ENCODE measurements at places on chromosomes 11 and 22.

- no peak for DNase-seq
These were observed 47.9 kb upstream of the IGSF9B start for GRCh38 chr11:134004496-134005172.

GRCh38 chr22:38753948-38754750 is 1.6 kb downstream of the SUN2 start:
- no peak for DNase-seq

- peak; percentile 56 for DNase-seq
These were observed at the start of gene ZC3H7B for GRCh38 chr22:41301085-41302020. ZC3H7B (plus strand) TSS chr22:41301525; CDS start chr22:41320661, 19,136 bp downstream.

- no peak for DNase-seq
These were observed 16.4 kb upstream of the SLC25A1 start for GRCh38 chr22:19194766-19195536.

DNA sequence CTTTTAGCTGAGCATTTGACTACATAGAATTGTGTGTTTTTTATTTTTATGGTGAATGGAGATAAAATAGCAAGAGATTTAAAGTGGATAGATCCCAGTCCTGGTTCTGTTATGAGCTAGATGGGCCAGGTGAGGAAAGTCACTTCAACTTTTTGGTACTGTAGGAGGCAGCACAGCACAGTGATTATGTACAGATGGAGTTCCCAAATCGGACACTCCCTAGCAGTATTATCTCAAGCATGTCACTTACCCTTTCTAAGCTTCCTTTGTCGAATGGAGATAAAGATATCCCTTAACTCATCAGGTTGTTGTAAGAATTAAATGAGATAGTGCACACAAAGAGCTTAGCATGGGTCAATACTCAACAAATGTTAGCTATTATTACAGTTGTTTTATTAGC is 5.3 kb downstream of the EXPH5 start:
- no peak for DNase-seq

DNA sequence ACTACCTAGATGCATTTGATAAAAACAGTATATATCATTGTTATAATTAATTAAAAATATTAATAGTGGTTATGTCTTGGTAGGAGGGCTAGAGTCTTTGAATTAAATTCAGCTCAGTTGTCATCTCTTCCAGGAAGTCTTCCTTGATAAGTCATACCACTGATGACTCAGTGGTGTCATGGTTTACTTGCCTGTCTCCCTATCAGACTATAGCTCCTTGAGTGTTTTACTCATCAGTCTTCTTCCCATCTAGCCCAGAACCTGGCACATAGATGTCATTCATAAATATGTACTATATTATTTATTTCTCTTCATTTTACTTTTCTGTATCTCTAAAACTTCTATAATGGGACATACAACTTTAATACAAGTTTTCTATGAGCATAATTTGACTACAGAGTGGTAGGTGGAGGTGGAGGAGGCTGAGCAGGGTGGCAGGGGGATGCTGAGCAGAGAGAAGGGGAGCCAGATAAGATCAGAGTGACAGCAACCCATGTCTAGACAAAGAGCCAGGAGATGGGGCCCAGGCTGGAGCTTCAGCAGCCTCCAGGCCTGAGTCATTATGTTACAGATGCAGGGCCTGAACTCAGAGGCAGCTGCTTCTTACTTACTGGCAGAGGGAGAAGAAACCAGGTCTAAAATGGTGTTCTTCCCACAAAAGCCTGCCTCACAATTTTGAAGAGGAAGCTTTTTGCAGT is 82.3 kb upstream of the PHOX2A start:
- no peak for DNase-seq

GRCh38 chr11:57643802-57644201 is 5.9 kb downstream of the YPEL4 start:
- no peak for DNase-seq

- no peak for DNase-seq
These were observed 3.0 kb upstream of the SOX6 start for GRCh38 chr11:16359369-16359768.

GRCh38 chr11:46675288-46675851 is 25.0 kb downstream of the ARHGAP1 start:
- peak; percentile 77 for DNase-seq

DNA sequence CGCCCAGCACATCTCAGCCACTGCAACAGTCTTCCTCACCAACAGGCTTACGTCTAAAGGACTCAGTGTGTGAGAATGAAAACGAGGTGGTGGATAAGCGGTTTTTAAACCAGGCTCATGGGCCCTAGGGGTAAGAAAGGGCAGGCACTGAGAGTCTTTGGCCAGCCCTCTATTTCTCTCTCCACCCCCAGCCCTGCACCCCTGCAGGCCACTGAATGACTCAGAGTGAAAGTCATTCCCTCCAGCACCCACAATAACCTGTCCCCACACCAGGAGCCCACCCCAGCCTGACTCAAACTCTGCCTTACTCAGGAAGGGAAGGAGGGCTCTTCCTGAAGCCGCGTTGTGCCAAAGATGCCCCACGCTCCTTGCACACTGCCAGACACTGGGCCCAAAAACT is 72.0 kb downstream of the LARGE1 start:
- no peak for DNase-seq

- no peak for DNase-seq
These were observed 51.8 kb downstream of the ARFGAP3 start for GRCh38 chr22:42805016-42805997.

GRCh38 chr11:69094111-69094914 is 45.6 kb downstream of the TPCN2 start:
- no peak for DNase-seq

- no peak for DNase-seq
These were observed 73.7 kb upstream of the TSPAN18 start for GRCh38 chr11:44652901-44653644.

DNA sequence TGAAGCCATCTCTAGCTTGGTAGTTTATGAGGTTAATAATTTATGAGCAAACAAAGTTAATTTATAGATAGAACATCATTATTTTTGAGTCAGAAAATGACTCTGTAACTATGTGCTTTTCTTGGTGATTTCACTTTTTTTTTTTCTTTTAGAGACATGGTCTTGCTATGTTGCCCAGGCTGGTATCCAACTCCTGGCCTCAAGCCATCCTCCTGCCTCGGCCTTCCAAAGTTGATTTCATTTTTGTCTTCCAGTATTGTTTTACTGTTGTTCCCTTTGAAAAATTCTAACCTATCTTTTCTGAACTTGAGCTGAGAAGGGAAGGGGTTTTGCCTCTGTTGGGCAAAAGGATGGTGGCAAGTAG is 706 bp upstream of the CXCR5 start:
- DNase-seq = no peak

GRCh38 chr11:33909150-33909549 is 17.3 kb upstream of the LMO2 start:
- DNase-seq = no peak

DNA sequence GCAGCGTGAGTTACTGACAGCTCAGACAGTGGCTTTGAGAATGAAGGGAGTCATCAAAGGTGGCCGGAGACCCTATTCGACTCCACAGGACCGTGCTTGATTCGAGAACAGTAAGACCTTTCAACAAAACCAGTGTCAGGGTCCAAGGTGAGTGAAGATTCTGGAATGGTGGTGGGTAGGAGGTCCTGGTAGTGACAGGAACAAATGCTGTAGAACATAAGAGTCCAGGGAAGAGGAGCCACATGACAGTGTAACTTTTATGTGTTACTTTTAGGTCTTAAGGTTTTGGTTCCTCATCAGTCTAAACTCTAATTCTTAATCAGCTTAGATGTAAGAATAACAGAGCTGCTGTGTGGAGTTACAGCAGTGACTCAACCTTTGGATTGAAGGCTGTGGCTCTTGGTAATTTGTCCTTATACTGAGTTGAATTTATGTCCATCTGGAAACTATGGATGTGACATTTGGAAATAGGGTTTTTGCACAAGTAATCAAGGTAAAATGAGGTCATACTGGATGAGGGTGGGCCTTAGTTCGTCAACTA is 1.8 kb downstream of the TBC1D22A start:
- no peak for DNase-seq

DNA sequence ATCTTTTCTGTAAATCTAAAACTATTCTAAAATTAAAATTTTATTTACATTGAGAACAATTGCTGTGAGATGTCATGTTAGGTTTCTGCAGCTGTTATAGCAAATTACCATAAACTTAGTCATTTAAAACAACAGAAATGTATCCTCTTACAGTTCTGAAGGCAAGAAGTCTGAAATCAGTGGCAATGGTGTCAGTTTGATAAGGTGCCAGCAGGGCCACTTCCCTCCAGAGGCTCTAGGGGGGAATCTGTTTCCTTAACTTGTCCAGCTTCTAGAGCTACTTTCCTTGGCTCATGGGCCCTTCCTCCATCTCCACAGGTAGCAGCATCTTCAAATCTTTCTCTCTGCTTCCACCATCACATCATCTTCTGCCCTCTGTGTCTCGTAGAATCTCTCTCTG is 23.0 kb downstream of the MOGAT2 start:
- no peak for DNase-seq

DNA sequence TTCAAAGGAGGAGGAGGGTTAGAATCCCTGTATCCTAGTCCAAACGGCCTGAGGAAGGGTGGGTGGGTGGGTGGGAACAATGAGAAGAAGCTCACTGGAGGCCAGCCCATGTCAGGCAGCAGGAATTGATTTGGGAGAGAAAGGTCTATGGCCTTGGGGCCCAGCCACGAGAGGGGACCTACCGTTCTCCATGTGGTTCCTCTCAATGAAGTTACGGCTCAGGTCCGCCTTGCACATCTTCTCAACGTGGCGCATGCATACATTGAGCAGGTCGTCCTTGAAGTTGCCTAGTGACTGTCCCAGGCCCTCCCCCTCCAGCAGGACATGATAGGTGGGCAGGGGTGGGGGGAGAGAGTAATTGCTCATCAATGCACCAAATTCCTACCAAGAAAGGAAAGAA is 12.4 kb downstream of the TRIM29 start:
- no peak for DNase-seq

DNA sequence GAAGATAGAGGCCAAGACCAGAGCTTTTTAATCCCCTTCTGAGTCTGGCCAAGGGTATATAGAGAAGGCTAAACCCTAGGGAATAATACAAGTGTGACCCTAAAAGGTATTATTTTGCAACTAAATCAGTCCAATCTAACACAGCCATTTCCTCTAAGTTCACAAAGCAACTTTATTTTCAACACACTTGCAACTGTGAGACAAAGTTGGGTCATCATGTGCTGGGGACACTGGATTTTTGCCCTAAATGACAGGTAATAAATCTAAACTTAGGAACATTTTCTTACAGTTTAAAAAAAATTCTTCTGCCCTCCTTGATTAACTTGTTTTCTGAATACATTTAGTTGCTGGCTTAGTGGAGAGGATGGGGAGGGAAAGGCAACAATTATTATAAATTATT is 78.3 kb downstream of the DDIAS start:
- no peak for DNase-seq

- DNase-seq = no peak
These were observed 17.3 kb upstream of the RAB30 start for GRCh38 chr11:83088965-83089364.

DNA sequence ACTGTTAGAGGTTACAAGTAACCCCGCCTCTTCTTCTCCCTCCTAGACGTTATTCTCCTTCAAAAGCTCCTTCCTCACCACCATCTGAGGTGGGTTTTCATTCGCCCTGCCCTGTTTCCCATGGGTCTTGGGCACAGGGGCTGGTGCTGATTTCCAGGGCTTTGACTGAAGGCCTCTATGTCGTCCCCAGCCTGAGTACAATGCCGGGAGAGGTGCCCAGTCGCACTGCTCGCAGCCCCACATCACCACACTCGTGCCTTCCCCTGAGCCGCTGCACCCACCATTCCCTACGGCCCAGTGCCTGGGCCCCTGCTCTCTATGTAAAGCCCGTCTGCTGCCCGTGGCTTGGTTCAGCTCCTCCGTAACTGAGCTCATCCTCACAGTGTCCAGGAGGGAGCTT is 169.8 kb downstream of the DSCAML1 start:
- DNase-seq = no peak

GRCh38 chr11:30432178-30432577 is 109.3 kb downstream of the ARL14EP start:
- DNase-seq = no peak

- DNase-seq = no peak
These were observed 80.9 kb downstream of the PLEKHA7 start for GRCh38 chr11:16933291-16933690.

GRCh38 chr11:122270535-122270934 is 154.5 kb upstream of the BLID start:
- no peak for DNase-seq

DNA sequence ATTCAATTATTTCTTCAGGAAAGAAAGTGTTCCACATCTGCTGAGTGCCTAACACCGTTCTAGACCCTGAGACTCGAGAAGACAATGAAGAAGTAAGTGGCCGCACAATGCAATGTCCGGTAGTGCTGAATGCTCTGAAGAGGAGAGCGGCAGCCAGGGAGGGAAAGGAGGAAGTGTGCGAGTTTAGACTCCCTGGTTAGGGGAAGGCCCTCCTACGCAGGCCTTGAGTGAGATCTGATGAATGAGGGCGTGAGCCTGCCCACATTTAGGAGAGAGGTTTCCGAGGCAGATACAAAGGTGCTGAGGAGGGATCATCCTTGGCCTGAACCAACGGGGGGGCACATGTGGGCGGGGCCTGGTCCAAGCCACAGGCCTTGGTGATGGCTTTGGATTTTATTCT is 558.6 kb downstream of the NTM start:
- peak; percentile 36 for DNase-seq

DNA sequence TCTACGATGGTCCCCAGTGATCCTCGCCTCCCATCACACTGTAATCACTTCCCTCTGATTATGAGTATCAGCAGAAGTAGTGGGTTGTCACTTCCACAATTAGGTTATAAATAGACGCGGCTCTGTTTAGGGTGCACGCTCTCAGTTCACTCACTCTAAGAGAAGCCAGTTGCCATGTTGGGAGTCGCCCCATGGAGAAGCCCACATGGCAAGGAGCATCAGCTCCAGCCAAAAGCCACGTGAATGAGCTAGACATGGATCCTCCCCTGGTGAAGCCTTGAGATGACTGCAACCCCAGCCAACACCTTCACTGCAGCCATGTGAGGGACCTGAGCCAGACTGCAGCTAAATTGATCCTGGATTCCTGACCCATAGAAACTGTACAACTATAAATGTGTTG is 26.4 kb upstream of the MYOD1 start:
- no peak for DNase-seq

- DNase-seq = no peak
These were observed 5.1 kb downstream of the PGGHG start for GRCh38 chr11:293852-294661.

GRCh38 chr11:9004183-9004926 is 554 bp upstream of the NRIP3 start:
- no peak for DNase-seq
